ENCODE measurements at places on chromosomes 12 and 14.

GRCh38 chr12:90106568-90106967, 397.9 kb upstream of the ATP2B1 start:
- DNase-seq: no peak

- no peak for DNase-seq
Measured at GRCh38 chr12:120474616-120474960, 5.0 kb upstream of the SRSF9 start.

DNA sequence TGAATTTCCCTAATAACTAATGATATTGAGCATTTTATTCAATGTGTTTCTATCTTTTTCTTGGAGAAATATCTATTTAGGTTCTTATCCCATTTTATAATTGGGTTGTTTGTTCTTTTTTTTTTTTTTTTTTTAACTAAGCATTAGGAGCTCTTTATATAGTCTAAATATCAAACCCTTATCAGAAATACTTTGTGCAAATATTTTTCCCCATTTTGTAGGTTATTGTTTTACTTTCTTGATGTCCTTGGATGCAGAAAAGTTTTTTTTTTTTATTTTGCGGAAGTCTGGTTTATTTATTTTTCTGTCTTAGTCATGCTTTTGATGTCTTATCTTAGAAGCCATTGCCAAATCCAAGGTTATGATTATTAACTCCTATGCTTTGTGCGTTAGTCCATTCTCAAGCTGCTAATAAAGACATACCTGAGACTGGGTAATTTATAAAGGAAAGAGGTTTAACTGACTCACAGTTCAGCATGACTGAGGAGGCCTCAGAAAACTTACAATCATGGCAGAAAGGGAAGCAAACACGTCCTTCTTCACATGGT, 434.3 kb upstream of the TBX3 start:
- no peak for DNase-seq

- DNase-seq: no peak
Measured at GRCh38 chr14:20986811-20987210, 3.0 kb upstream of the METTL17 start.

GRCh38 chr12:94175763-94176668, 27.6 kb downstream of the PLXNC1 start:
- DNase-seq: no peak

- no peak for DNase-seq
Measured at GRCh38 chr12:77644915-77645605, 185.6 kb upstream of the NAV3 start.

DNA sequence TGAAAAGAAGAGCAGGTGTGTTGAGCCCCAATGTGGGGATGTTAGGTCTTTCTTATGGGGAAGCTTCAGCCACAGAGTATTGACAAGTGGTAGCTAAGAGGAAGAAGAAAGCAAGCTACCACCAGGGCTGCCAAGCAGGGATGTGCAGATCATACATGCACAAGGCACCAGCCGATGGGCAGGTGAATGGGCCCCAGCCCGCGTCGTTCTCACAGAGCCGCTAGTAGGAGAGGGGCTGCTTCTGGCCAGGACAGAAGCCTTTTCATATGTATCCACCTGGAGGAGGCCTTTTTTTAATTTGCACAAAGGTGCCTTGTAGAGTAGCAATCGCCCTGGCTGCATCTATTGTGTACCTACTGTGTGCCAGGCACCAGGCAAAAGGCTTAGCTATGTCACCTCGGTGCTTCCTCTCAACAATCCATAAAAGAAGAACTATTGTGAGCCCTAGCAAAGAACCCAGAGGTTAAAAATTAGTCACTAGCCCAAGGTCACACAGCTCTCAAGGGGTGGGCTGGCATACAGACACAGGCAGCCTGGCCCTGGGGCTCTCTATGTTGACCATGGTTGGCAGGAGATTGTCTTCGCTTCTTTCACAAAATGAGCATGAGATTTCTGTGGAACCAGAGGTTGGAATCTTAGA, 8.2 kb downstream of the NUAK1 start:
- DNase-seq: no peak

- DNase-seq: peak; percentile 40
Measured at GRCh38 chr12:110689281-110690126, 589 bp upstream of the HVCN1 start.

DNA sequence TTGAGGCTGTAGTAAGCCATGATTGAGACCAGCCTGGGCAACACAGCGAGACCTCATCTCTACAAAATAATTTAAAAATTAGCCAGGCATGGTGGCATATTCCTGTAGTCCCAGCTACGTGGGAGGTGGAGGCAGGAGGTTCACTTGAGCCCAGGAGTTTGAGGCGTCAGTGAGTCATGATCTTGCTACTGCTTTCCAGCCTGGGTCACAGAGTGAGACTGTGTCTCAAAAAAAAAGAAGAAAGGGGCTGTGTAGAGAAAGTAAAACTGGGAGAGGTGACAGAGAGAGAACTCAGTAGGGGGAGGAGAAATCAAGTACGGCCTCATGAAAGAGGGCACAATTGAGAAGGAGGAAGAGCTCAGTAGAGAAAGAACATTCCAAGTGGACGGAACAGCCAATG, 12.4 kb downstream of the TECPR2 start:
- DNase-seq: no peak

GRCh38 chr14:91858536-91859275, 8.6 kb downstream of the TC2N start:
- no peak for DNase-seq

DNA sequence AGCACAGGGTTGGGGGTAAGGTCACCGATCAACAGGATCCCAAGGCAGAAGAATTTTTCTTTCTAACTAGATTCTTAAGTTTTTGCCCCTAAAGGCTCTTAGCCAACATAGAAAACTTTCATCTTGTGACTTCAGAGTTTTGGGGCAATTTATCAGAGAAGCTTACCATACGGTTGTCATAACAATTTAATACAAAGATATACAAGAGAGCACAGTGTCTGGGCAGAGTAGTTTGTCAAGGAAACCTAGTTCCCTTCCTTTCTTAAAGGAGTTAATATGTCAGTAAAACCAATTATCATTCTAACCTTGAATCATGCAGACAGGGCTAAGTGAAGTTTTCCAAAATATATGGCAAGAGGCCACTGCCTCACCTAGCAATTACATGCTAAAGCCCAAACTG, 18.4 kb downstream of the NR2C1 start:
- no peak for DNase-seq

DNA sequence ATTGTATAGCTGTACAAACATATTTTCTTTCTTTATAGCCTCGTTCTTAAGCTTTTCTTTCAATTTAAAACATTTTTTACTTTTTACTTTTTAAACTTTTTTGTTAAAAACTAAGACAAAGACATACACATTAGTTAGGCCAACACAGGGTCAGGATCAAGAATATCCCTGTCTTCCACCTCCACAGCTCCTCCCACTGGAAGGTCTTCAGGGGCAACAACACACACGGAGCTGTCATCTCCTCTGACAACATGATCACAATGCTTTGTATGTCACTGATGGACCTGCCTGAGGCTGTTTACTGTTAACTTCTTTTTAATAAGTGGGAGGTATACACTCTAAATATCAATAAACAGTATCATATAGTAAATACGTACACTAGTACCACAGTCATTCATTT, 191.3 kb downstream of the SYT10 start:
- DNase-seq: no peak

DNA sequence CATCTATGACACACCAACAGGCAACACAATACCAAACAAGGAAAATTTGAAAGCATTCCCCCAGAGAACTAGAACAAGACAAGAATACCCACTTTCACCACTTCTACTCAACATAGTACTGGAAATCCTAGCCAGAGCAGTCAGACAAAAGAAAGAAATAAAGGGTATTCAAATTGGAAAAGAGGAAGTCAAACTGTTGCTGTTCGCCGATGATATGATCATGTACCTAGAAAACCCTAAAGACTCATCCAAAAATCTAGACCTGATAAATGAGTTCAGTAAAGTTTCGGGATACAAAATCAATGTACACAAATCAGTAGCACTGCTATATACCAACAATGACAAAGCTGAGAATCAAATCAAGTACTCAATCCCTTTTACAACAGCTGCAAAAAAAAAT, 8.1 kb upstream of the ATL1 start:
- no peak for DNase-seq

DNA sequence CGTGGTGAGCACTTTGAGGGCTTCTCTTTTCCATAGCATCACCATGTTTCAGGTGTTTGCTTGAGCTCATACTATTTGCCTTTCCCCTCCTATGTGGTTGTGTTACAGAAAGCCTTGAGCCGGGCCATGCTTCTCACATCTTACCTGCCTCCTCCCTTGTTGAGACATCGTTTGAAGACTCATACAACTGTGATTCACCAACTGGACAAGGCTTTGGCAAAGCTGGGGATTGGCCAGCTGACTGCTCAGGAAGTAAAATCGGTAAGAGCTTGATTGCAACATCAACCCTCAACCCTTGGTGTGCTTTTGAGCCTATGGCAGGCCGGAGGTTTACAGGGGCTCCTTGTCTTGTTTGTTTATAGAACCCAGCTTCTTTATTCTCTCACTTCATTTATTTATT, 8.1 kb downstream of the LETMD1 start:
- DNase-seq: no peak

- no peak for DNase-seq
Measured at GRCh38 chr12:79747274-79747673, 56.5 kb upstream of the PAWR start.

GRCh38 chr14:89544636-89545301, 127.7 kb upstream of the FOXN3 start:
- no peak for DNase-seq

DNA sequence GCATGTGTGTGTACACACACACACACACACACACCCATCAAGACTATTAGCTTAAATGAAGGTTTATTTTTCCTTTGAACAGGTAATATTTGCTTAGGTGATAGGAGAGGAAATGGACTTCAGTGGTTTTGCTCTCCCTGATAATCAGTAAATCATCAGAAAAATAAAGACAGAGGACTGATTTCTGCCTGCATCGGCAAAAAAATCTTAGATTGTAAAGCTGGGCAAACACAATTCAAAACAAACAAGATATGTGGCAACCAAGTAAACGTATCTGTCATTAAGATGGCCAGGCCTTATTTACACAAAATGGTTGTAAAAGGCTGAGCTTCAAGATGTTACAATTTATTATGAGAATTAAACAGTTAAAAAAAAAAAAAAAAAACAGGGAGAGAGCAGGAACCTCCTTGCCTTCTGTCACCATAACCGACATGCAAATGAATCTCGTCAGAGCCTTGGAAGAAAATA, 31.3 kb downstream of the PRKD1 start:
- no peak for DNase-seq

DNA sequence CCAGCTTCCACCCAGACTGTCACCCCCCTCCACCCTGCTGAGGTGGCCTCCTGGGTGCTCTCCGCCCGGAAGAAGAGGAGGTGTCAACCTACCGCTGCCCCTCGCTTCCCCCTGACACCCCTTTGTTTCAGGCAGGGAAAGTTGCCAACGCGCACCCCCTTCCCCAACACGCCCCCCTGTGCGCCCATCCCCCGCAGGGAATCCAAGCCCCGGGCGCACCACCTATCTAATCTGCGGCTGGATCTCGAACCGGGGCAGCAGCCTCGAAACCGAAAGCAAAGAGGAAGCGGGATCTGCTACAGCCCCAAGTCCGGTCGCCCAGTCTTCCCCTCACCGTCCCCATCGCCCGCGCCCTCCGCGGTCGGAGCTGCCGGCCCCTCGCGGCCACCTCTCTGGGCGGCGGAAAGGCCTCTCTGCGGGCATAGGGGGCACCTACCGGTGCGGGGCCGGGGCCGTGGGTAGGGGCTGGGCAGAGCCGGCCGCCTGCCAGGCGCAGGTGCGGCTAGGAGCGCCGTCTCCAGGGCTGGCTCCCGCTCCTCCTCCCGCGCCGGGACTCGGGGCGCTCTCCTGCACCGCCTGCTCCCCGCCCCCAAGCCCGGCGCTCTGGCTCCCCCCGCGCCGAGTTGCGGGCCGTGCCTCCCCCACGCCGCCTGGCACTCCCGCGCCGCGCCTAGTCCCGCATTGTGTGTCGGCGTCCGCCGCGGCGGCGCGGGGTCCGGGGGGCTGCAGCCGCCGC, 18.3 kb upstream of the PLEKHH1 start:
- DNase-seq: peak; percentile 32

DNA sequence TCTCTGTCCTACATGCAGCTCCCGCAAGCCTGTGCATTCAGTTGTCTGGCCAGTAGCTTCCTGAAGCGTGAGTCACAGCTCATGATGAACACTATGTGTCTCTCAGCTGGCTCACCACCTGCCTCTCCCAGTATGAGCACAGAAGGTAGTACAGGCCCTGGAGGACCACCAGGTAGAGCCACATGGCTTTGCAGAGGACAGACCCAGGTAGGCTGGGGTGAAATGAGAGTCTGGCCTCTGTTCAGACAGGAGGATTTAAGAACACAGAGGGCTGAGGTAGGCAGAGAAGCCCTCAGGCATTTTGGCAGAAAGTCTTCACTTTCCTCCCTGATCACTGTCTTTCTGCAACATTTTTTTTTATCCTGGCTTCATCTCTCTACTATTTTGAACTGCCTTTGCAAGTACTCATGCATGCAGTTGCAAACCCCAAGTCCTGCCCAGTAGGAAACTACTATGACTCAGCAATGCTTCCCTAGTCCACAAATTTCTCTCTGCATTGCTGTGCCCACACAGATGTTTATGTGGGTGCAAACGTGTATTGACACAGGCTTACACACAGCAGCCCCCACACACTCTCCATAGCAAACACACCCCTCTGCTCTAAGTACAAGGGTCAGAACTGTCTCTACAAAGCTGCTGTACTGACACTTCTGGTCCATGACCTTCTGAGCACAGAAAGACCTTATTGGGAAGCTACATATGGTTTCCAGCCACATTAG, 7.2 kb upstream of the SDR9C7 start:
- DNase-seq: no peak

GRCh38 chr12:46773586-46774321, 52.0 kb downstream of the SLC38A4 start:
- DNase-seq: no peak

GRCh38 chr12:93699271-93700145, 22.3 kb downstream of the CRADD start:
- no peak for DNase-seq

GRCh38 chr14:93824518-93825234, 36.4 kb upstream of the PRIMA1 start:
- DNase-seq: no peak

DNA sequence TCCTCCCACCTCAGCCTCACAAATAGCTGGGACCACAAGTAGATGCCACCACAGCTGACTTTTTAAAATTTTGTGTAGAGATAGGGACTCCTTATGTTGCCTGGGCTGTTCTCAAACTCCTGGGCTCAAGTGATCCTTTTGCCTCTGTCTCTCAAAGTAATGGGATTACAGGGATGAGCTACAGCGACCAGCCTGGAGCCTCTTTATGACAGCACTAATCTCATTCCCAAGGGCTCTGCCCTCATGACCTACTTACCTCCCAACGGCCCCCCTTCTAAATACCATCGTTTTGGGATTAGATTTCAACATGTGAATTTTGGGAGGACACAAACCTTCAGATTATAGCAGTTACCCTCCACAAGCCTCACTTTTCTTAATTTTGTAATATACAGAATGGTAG, 150.6 kb upstream of the FUT8 start:
- DNase-seq: no peak

DNA sequence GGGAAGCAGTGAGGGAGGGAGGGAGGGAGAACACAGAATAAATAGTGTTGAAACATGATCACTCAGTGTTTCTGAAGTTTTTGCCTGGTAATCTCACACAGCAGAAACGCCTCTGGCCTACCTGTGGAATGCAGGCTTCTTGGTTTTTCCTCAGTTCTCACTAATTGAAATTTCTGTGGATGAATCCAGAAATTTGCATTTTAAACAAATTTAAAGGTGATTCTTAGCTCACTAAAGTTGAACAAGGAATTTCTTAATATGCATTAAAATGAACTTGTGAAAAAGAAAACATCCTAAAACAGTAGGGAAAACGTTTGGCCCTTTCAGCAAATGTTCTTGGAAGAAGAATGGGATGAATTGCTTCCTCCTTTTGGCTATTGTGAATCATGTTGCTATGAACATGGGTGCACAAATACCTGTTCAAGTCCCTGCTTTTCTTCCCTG, 1.4 kb downstream of the RNASE9 start:
- no peak for DNase-seq
